ENCODE measurements at places on chromosomes 12 and 14.

GRCh38 chr12:128754275-128754674, 69.5 kb downstream of the SLC15A4 start:
- no peak for DNase-seq

DNA sequence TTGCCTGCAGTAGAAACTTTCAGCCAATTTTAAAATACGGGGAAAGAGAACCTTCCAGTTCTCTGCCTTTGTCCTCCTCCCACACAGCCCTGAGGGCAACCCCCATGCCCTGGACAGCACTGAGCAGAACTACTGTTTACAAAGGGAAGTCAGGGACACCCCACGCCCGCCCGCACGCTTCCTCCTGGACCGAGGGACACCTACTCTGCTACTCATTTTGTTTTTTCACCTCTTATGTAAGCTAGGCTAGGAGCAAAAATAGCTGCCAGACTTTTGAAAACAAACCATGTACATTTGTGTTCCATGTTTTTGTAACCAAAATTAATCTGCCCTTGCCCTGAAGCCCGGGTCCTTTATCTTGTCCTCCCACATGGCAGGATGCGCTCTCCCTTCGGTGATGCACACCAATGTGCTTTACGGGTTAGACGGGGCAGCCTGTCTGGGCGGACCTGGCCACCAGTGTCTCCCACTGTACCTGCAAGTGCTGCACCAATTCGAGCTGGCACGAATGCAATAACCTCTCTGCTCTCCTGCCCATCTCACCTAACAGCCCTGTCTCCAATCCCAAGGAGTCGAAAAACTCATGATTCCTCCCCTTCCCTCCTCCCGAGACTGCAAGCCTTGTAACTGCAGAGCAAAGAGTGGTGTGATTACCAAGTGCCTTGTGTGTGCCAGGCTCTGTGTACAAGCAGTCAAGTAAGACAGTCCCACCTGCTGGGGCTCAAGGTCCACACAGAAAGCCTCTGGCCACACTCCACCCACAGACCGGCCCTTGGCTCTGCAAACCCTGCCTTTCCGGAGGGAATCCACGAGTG, 85.2 kb downstream of the CCDC88C start:
- peak; percentile 45 for DNase-seq

DNA sequence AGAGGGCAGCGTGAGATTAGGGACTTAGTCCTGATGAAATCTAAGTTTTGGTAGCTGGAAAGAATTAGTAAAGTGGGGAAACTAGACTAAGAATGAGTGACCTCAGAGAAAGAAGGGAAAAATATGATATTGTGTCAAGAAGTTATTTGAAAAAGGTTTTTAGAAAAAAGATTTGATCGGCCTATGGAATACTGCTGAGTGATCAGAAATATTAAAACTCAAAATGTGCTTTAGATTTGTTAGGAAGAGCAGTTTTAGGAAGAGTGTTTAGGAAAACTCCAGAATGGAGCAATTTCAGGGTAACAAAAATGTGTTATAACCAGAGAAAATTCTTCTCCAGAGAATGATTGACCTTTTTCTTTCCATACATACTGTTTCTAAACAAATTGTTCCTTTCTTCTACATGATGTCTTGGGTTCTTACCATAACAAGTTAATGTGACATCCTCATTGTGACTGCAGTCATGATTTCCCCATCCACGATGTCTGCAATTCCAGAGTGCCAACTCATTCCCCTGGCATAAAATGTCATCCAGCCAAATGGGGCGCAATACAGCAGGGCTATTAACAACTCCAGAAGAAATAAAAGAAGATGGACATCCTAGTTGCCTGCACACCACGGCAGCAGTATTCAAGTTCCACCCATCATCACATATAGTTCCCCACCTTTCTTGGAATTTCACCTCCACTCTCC, 11.8 kb downstream of the CD163L1 start:
- no peak for DNase-seq

- no peak for DNase-seq
These were observed 6.4 kb upstream of the HMGA2 start for GRCh38 chr12:65817866-65818265.

DNA sequence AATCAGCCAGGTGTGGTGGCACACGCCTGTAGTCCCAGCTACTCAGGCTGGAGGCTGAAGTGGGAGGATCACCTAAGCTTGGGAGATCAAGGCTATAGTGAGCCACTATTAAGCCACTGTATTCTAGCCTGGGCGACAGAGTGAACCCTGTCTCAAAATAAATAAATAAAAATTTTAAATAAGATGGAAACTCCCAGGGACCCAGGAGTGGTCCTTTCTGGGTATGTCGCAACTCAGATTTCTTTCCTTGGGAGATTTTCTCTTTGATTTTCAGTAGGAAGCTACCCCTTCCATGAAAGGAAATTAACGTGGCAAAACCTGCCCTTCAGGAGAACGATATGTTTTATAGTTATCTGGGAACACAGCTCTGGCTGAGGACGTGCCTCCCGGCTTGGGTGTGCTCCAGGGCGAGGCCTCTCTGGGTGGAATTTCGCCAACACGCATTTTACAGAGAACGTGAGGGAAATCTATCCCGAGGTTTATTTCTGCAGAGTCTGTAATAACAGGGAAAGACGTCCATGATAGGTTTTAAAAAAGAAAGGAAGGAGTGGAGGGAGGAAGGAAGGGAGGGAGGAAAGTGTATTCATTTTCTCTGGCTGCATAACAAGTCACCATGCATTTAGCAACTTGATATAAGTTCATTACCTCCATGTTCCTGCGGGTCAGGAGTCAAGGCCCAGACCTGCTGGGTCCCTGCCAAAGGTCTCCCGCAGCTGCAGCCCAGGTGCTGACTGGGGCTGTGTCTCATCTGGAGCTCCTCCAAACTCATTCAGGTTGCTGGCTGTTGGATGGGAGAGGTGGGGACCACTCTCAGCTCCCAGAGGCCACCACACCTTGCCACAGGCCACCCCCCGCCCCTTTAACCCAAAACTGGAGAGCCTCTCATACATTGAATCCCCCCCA, 80.6 kb upstream of the GSC start:
- no peak for DNase-seq

DNA sequence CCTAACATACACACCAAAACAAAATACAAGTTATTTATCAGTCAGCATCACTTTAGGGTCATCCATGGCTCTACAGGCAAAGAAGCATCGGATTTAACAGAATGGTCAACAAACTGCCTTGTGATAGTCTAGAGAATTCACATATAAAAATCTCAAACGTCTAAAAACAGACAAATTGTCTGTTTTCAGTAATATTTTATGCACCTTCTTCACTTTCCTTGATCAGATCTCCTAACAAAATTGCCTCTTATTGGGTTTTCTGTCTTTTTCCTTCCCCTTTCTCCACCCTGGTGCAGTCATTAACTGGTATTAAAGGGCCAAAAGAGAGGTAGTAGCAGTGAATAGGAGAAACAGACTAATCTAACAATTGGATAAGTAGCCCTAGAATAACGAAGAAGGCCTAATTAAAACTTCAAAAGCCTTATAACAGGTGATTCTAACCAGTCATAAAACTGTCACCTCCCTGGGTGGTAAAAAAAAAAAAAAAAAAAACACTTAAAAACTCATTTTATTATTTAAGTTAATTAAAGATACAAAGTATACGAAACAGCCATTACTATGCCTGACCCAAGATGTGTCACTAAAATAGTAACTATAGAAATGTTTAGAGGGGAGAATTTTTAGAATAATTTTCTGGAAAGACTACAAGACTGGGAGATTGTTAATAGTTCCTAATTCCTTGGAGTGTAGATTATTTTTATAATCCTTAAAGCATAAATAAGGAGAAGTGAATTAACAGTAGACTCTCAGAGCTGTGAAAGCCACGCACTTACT, 1.5 kb downstream of the KIF21A start:
- no peak for DNase-seq

DNA sequence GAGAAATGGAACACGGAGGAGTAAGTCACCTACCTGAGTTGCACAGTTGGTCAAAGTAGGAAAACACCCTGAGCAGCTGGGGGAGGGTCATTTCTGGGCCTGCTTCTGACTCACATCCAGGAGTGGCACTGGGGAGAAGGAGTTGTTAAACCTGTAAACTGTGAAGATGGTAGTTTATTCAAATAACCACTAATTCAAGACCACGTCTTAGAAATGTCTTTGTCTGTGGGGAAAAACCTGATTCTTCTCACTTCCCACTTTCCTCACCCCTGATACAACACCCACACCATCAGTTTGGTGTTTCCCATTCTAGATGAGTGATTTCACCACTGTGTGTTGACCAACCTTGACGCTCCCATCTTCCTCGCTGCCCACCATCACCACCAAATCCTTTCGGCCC, 207.1 kb downstream of the ANO4 start:
- no peak for DNase-seq

- no peak for DNase-seq
These were observed 6.5 kb upstream of the PNMA1 start for GRCh38 chr14:73720636-73721035.

DNA sequence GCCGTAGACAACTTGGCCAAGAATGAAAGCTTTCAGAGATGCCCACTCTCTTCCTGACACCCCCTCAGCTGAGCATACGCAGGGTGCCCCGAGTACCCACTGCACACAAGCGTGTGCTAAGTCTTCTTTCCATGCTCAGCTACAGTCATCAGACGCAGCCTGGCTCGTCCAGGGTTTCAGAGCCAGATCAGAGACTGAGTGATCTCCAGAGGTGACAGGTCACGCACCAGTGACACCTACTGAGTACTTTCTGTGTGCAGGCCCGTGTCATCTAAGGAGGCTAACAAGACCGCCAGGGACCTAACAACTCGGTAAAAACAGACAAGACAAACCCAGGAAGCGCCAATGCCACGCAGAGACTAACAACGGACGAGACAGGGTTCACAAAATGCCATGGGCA, 25.1 kb downstream of the STX2 start:
- DNase-seq, result no peak

Data from NB4 (cell line).